ENCODE measurements at places on chromosomes 5 and 9.

GRCh38 chr5:67222243-67223025 is 25.8 kb upstream of the CD180 start:
- no peak for DNase-seq

DNA sequence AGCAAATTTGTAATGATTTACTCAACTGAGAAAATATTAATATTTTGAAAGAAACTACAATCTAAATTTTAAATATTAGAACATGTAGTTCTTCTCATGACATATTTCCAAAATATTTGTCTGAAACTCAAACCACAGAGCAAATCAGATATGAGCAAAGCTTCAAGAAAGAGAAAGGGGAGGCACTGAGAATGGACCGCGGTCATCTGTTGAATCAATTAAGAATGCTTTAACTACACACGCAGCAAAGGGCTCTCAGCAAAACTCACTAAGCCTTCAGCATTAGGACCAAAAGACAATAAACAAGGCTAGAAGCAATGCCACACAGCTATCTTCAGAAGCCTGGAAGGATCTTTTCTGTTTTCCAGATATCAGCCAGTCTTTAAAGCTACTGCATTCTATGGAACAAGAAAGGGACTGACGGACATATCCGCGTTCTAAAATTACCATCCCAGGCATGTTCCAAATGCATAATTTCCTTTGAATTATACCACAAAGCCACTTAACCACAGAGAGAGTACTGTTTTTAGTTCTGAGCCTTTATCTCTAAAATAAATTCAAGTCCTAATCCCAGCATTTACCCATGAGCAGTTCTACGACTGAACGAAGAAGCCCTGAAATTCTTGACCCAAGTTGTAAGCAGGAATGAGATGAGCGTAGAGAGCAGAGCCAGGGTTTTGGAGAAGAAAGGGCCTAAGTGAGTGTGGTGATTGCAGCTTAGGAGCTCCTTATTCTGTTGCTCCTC is 513.5 kb downstream of the AGTPBP1 start:
- no peak for DNase-seq

DNA sequence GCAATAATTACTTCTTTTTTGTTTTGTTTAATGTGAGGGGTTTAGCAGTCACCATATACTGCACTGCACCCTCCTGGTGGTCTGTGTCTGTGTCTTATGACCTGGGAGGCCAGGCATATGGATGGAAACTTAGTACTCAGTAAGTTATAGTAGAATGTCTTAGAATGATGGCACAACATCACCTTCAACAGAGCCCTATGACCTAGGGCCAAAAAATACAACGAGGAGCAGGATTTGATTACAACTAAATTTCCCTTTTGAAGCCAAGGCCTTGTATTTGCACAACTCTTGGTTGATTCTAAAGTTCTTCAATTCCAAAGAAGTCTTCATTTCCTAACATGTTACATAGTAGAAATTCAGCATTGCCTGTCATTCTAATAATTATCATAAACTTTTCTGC is 422.1 kb upstream of the PIK3R1 start:
- DNase-seq: no peak

- peak; percentile 94 for DNase-seq
Observed at GRCh38 chr9:3525836-3526164, at the start of gene RFX3. Gene RFX3 (minus strand): TSS chr9:3526001. CDS start chr9:3395588, 130,413 bp downstream.

GRCh38 chr9:5902377-5902776 is 11.7 kb downstream of the MLANA start:
- DNase-seq: no peak

GRCh38 chr5:66994790-66995189 is 201.8 kb downstream of the CD180 start:
- DNase-seq: no peak

DNA sequence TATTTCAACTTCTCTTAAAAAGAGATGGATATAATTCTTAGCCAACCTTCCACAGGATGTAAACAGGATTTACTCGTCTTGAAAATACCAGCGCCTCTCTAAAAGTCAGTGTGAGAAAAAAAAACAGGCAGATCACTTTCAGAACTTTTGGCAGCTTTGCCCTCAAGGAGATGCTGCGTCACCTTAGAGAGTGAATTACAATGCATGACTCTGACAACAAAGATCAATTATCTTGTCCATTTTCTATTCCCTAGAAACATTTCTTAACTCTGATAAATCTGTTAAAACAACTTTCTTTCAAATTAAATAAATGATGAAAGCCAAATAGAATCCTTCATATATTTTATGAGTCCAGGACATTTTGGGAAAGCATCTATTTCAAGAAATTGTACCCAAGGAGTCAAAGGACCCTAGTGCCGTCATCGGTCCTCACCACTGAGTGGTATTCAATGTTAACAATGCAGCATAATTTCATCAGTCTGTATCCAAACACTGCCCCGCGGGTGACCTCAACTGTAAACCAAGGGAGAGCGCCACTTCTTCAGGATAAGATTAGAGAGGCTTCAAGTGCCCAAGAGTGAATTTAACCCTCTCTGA is 536.0 kb downstream of the PDE4D start:
- peak; percentile 44 for DNase-seq

DNA sequence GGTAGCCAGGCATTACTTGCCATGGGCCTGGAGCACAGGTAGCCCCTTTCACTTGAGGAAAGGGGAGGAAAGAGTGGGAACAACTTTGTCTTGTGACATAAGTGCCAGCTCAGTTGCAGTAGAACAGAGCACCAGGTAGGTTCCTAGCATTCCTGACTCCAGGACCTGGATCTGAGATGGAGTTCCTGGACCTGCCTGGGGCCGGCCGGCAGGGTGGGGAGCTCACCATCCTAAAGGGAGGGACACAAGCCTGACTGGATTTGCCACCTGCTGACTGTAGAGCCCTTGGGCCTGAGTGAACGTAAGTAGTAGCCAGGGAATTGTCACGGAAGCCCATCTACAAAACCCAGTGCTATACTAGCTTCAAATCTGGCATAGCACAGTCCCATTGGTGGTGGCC is 653.3 kb upstream of the CDH6 start:
- DNase-seq: no peak

All from Right ventricle myocardium superior (tissue), 1 donor.